ENCODE measurements at places on chromosomes 2 and 18.

GRCh38 chr2:61537277-61537949 is 743 bp downstream of the XPO1 start:
- peak; percentile 8 for DNase-seq

- DNase-seq = no peak
These were observed 319.1 kb downstream of the CTNNA2 start for GRCh38 chr2:79831961-79832360.

- DNase-seq = no peak
These were observed 183.7 kb downstream of the IRS1 start for GRCh38 chr2:226615891-226616290.

- DNase-seq = no peak
These were observed 8.4 kb upstream of the SP9 start for GRCh38 chr2:174326161-174327020.

- DNase-seq = peak; percentile 42
These were observed 108.9 kb downstream of the INSIG2 start for GRCh38 chr2:118197011-118197675.

DNA sequence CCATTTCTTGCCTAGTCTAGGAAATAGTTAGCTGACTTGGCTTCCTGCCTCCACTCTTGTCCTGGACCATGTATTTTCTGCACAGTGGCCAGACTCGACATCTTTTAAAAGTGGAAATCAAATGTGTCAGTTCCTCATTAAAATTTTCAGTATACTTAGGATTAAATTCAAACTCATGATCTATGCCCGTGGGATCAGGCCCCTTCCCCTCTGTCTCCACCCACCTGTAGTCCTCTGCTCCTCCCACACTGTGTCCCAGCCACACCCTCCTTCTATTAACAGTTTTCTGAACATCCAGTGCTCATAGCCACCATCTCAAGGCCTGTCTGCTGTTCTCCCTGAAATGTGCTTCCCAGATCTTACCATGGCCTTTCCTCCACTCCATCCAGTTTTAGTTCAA is 13.3 kb downstream of the ARHGAP25 start:
- no peak for DNase-seq

GRCh38 chr2:1088192-1088860 is 137.7 kb downstream of the SNTG2 start:
- no peak for DNase-seq

- no peak for DNase-seq
These were observed 11.0 kb downstream of the IL18R1 start for GRCh38 chr2:102366406-102367112.

DNA sequence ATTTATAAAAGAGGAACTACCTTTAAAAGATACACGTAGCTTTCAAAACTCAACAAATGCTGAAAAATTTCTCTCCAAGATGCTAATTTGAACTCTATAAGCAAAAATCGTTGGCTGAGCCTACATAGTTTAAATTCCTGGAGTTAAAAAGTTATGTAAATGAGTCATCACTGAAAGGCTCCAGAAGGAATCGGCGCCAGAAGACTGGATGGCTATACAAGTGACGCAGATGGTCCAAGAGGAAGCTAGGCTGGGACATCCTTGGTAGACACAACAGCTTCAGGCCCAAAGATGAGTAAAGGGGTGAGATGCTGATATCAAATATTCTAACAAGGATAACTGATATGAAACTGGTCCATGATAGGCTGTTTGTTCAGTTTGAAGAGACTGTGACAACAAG is 22.8 kb upstream of the DNAH6 start:
- no peak for DNase-seq

GRCh38 chr2:238060096-238060541 is 682 bp upstream of the SCLY start:
- no peak for DNase-seq

- peak; percentile 71 for DNase-seq
These were observed 15.2 kb downstream of the OTOF start for GRCh38 chr2:26462511-26463243.

DNA sequence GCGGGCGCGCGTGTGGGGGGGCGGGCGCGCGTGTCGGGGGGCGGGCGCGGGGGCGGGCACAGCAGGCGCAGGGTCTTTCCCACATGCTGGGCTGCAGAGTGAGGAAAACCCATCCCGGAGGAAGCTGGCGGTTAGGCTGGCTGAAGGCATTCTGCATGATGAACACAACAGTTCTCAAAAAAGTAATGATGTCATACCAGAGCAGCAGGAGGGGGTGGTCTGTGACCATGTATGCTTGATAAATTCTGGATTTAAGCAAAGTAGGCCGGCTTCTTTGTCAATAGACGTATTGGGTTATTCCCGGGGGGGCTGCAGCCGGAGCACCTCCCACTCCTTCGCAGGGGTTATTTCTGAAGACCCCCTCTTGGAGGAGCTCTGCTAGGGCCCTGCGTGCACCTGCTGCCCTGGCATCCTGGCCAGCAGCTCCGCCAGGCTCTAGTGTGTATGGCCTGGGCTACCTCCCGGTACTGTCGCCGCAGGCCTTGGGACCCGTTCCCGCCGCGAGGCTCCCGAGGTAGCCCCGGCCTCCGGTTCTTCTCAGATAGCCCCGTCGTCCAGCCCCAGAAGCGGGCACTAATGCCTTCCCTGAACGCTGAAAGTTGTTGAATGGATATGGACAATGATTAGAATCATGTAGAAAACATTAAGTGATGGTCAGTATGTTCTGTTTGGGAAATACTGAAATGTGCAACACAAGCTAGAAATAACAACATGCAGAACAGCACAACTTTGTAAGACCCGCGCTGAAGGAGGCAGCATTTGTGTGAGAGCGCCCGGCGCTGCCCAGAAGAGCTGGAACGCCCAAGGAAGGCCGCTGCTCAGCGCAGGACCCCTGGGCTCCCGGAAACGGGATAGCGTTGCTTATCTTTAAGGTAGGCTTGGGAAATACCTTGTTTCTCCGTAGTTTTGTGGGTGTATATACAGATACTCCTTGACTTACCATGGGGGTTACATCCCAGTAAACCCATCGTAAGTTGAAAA is 101.4 kb upstream of the RAB6C start:
- DNase-seq = peak; percentile 44

- no peak for DNase-seq
These were observed 41.4 kb upstream of the EML4 start for GRCh38 chr2:42127425-42128424.

DNA sequence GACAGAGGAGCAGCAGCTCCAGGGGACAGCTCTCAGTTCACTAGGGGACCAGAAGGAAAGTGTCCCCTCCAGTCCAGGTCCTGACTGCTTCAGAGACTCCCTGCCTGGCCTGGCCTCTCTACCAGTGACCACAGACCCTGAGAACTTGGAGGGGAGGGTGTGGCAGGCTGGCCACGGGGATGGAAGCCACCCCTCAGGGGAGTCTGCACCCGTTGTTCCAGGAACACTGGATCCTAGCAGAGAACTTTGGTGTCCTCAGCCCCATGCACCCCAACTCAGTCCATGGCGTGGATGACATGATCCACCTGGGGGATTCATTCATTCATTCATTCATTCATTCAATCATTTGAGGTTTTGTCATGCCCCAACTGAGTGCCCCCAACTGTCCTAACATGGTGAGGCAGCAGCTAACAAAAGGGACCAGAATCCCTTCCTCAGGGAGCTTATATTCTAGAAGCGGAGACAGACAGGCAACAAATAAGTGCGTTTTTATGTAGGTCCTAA is 31.9 kb downstream of the MYO7B start:
- no peak for DNase-seq

DNA sequence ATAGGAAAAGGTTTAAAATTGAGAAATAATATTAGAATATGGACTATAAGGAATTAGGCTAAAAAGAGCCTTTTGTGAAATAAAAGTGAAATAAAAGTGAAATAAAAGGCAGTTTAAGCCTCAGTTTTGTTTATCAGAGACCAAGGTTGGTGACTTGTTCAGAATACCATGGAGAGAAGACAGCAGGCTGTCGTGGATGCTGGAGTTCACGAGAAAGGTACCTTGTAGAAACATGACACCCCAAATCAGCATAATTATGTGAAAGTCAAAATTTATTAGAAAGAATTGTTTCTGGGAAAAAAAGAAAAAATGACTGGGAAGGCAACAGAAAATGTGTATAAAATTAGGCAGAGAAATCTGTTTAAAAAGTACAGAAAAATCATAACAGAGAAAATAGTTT is 46.5 kb upstream of the SPAG16 start:
- no peak for DNase-seq

DNA sequence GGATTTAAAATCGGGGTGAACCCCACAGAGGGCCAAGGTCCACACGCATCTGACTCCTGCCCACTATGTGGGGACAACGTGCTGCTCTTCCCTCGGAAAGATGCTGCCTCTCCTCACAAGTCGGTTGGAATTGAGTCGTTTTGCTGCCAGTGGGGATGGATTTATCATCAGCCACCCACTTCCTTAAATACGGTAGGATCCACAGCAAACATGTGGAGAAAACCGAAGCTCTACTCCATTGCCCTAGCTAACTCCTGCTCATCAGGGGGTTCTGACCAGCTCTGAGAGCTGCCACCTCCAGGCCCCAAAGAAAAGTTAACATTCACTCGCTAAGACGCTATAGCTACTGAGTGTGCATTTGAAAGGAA is 80.9 kb downstream of the CHRNA1 start:
- no peak for DNase-seq

GRCh38 chr18:63046375-63046774 is 273.2 kb downstream of the BCL2 start:
- no peak for DNase-seq

Measured in HEK293T (cell line).